ENCODE measurements at places on chromosomes 16 and 17.

- peak; percentile 23 for DNase-seq
These were observed 164.5 kb upstream of the CHMP6 start for GRCh38 chr17:80826955-80827645.

GRCh38 chr17:72527789-72528188, 407.0 kb downstream of the SOX9 start:
- no peak for DNase-seq

DNA sequence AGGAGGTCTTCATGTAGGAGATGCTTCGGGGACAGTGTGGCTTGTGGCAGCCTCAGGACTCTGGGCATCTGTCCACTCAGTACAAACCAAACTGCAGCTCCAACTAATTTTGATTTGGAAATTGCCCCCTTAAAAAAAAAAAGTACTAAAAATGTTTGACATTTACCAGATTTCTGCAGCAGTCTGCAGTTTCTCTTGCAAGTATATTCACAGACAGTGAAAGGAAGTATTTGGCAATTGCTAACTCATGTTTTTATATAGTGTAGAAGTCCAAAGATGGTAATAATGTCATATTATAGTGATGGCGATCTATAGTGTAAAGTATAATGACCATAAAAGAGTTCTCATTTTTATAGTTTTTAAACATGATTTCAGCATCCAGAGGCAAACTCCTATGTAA, 218.6 kb downstream of the PRKCA start:
- no peak for DNase-seq

DNA sequence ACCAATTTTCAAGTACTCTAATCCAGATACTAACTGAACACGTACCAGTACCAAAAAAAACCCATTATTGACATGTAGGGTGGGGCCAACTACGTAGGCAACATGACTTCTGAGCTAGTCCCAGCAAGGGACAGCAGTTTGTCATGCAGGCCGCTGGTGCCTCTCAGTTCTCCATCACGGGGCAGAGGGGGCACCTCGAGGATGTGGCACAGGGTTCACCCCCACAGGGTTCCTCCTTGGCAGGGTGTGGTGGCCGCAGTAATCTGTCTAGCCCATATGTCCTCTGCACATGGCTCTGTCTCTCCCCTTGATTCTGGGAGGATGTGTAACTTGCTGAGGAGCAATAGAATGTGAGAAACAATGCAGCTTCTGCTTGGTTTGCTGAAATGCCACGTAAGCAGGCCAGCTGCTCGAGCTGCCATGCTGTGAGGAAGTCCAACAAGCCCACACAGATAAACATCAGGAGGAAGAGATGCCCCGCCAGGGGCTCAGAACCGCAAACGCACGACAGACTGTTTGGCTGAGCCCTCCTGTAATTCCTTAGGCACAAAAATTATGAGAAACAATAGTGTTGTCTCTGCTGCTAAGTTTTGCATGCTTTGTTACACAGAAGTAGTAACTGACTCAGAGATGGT, 62.4 kb downstream of the NT5M start:
- DNase-seq: no peak

- no peak for DNase-seq
These were observed 104.7 kb downstream of the UTP18 start for GRCh38 chr17:51365090-51365489.

- DNase-seq: no peak
These were observed 6.4 kb downstream of the MRM3 start for GRCh38 chr17:788551-788950.

- DNase-seq: no peak
These were observed 29.3 kb upstream of the TNFRSF13B start for GRCh38 chr17:17001076-17001777.

DNA sequence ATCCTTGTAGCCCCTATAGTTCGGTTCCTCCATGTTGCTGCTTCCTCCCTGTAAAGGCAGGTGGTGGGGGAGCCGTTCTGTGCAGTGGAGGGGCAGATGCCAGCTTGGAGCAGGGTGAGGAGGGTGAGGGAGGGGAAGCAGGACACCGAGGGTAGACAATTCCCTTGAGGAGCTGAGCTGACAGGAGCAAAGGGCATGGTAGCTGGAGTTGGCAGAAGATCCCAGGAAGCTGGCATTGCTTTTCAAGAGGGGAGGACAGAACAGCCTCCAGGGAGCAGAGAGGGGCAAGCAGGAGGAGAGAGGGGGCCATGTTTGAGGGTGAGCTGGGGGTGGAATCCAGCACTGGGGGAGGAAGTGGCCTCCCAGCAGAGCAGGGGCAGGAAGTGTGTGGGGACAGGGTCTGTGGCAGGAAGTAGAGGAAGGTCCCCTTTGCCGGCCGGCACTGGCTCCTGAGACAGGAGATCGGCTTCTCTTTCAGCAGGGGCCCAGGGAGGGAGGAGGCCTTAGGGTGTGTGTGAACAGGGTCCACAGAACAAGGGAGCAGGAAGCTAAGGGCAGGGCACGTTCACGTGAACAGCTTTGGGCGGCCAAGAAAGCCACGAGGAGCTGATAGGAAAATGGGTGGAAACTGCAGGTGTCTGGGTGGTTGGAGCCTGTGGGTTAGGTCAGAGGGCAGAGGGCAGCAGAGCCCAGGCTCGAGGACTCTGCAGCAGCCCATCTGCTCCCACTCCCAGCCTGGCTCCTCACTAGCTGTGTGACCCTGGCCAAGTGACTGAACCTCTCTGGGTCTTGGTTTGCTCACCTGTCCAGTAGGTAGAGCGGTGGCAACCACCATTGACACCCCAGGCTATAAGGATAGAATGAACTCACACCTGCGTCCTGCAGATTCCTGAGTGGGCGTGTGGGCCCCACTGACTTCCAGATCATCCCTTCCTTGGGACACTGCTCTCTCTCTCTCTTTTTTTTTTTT, 17.5 kb upstream of the SPNS2 start:
- DNase-seq: peak; percentile 26

GRCh38 chr17:43562679-43563599, 16.8 kb upstream of the ETV4 start:
- no peak for DNase-seq

DNA sequence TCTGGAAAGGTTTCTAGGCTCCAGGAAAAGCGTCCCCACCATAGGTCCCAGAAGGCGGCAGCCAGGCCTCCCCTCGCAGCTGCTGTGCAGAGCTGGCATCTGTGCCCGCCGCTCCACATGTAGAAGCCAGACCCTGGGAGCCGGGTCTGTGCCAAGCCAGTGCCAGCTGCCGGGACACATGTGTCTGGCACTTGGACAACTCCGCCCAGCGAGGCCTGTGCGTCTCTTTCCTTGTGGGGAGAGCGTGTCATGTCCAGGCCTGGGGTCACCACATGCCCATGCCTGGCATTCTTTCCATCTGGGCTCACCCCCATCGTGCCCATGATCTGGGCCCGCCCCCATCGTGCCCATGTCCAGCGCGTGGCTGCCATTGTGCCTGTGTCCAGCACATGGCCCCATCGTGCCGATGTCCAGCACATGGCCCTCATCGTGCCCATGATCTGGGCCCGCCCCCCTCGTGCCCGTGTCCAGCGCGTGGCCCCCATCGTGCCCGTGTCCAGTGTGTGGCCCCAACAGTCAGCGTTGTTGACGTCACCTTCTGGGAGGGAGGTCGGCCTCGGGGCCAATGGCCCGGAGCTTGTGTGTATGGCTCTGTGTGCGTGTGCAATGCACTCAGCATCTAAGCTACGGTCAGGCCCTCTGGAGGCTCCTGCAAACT, 13.3 kb upstream of the ACSF3 start:
- DNase-seq: no peak

- DNase-seq: no peak
These were observed 68.4 kb downstream of the ABCC1 start for GRCh38 chr16:16017812-16018211.

GRCh38 chr17:56833057-56833808, 487 bp downstream of the C17orf67 start:
- peak; percentile 48 for DNase-seq

DNA sequence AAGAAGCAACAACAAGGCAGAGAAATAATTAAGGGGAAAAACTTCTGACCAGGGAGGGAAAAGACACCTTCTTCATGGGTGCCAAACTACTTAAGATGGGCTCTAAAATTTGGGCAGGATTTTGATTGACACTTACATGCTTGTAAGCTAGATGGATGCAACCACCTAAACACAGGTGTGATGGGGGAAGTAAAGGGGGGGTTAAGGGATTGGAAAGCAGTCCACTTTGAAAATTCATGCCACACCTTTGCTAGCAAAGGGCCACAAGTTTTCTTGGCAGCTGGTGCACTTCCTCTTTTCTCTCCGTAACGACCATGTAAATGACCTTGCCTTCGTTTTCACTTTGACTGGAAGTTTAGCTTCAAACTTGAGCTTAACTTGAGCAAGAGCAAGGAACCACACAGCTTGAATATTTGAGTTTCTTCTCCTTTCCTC, 14.3 kb upstream of the PRKAR1A start:
- no peak for DNase-seq

DNA sequence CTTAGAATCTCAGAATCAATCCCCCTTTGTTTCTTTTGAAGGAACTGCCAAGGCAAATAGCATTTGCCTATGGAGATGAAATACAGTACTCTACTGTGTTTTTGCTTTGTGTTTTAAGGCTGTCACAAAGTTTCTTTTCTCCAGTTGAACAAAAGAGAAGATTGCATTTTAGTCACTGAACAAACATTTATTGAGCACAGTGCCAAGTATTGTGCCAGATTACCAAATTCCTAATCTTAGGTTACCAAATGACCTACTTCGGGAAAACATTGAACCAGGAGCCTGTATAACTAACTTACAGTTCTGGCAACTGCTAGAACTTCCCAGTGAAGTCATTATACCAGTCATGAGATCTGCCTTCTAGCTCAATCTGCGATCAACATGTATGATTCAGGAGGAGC, 3.0 kb upstream of the UBB start:
- DNase-seq: no peak

GRCh38 chr17:63832014-63832413, 4.6 kb upstream of the FTSJ3 start:
- no peak for DNase-seq

- no peak for DNase-seq
These were observed 130.0 kb upstream of the TOX3 start for GRCh38 chr16:52676959-52677358.

DNA sequence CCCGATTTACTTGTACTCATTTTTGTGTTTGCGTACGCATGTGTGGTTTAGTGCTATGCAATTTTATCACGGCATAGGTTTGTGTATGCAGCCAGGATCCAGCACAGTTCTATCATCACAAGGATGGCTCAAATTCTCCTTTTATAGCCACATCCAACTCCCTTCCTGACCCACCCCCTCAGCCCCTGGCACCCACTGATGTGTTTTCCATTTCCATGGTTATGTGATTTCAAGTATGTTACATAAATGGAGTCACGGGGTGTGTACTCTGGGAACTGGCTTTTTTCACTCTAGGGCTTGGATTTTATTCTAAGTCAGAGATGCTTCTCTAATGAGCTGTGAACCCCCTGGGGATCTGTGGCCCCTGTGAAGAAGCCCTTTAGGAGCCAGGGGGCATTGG, 16.8 kb downstream of the IL4R start:
- no peak for DNase-seq

DNA sequence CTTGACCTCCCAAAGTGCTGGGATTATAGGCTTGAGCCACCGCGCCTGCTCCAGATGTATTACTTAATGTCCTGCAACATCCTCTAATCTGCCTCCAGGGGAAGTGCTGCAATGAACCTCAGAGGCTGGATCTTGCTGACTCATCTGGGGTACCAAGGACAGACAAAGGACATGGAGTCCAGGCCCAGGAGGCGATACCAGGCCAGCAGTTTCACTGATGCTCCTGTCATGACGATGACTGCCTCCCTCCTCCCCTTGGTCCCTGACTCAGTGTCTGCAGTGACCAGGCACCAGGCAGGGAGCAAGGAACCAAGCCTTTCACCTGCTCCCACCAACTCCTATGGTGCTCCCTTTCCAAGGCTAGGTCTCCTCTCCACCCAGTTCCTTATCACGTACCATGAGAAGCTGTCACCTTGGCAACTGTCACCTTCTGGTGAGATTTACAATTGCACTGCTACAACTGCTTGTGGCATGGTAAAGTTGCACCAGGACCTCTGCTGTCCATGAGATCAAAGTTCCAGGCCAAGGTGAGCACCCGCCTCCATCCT, 21.6 kb upstream of the PHOSPHO1 start:
- DNase-seq: no peak

DNA sequence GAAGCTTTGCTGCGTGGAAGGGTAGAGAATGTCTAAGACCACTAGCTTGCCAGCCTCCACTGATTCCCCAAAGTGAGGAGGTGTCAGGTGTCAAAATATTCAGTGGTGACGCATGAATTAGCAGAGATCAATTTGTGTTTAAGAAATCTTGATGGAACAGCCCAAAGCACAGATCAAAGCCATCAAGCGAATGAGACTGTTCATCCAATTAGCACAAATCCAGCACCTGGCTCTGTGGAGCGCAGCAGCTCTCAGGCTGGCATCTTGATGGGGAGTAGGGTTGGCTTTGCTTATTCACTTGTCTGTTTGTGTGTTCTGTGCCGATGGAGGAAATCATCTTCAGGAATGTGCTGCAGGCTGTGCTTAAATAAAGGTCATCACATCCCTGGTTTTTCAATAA, 456.8 kb upstream of the CCL2 start:
- no peak for DNase-seq
